ENCODE measurements at places on chromosomes 13 and 19.
A peak's percentile ranks its signal among the peaks of the same experiment; 100 is the strongest.

DNA sequence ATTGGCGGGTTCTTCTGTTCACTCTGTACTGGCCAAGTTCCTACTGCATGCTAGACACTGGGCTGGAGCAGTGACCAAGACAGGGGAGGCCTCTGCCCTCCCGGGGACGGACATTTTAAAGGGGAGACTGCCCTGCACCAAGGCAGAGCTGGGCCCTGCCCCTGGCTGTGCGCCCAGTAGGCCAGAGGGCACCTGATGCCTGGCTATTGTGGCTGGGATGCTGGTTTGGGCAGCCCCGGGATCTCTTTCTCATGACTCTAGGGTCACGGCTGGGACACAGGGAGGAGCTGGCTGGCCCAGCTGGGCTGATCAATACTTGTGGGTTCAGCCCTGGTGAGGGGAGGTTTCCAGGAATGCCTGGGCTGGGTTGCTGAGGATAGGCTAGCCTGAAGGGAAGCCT lies 17.7 kb downstream of the LIPE start:
- DNase-seq, result peak; percentile 7

GRCh38 chr13:105702441-105702840 lies 833.0 kb downstream of the EFNB2 start:
- no peak for DNase-seq

DNA sequence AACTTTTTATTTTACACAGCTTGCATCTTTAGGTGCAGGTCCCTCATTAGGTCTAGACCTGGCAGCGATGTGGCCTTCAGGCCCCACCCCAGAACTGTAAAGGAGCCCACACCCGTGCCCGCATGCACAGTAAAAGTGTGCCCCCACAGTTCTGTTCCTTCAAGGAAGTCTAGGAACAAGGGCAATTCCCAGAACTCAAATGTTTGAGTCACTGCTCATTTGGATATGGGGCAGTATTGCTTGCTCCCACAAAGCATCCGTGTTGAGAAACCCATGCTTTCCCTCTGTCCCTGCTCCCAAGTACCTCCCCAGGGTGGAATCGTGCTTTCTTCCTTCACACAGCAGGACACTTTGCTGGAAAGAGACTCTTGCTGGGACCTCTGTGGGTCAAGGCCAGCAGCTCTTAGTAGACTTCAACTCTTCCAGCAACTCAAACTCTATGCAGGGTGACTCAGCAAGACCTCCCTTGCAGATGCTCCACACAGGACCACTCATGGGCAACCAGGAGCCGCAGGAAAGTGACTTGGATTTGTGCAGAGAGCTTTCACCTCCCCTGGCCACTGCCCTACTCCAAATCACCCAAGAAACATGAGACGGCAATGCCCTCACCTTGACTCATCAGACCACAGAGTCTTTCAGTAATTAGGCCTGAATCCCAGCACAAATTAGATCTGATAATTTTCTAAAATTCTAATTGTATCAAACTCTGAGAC lies 12.3 kb downstream of the SLC7A1 start:
- DNase-seq, result peak; percentile 37

DNA sequence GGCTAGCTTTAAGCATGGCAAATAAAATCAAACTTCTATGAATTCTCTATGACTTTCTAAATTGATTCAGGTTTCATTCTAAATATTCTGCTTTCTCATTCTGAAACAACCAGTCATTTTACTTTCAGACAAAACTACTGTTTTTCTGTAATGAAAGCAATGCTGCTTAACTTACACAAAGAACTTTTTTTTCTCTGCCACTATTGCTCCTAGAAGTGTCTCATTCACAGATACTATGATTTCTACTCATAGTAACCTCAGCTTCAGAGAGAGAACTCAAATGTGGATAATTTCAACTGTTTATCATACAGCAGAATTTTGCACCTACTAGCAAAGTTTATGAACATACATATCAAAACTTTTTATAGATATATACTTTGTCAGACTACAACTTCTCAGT lies 724.6 kb downstream of the SLITRK5 start:
- no peak for DNase-seq

DNA sequence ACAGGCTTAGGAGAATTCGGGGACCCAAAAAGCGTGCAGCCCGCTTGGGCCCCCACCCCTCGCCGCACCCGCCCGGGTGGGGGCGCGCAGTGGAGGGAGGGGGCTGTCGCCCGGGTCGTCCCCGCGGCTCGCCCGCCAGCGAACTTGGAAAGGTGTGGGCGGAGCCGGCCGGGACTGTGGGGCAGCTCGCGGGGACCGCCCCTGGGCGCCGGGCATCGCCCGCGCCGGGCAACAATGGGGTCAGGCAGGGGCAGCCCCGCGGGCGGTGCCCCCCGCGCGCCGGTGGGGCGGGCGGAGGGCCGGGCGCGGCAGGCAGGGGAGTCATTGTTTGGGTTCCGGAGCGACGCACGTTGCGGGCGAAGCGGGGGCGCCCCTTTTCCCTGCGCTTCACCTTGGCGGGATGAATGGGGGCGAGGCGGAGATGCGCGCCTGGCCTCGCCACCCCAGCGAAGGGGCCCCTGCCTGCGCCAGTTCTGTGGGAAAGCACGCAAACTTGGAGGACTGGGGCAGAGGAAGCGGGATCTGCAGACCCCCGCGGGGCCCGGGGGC lies 647 bp upstream of the KLF12 start:
- no peak for DNase-seq

- peak; percentile 91 for DNase-seq
These were observed 23.4 kb downstream of the ZDHHC20 start for GRCh38 chr13:21435687-21436151.

DNA sequence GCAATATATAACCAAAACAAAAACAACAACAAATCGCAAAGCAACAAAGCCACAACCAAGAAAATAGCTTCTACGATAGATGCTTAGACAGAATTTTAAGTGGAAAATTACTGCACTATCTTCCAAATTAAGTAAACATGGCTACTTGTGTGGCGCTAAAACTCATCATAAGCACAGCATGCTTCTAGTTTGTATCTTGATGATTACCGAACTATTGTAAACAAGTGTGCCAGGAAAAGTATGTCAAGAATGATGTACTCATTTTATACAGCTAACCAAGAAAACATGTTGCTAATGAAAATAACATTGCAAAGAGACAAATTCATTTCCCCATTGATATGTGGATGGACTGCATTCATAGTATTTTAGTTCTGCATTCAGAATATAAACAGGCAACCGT lies 271.9 kb upstream of the GPC6 start:
- DNase-seq, result no peak
